ENCODE measurements at places on chromosomes 6 and 20.
A peak's percentile ranks its signal among the peaks of the same experiment; 100 is the strongest.

DNA sequence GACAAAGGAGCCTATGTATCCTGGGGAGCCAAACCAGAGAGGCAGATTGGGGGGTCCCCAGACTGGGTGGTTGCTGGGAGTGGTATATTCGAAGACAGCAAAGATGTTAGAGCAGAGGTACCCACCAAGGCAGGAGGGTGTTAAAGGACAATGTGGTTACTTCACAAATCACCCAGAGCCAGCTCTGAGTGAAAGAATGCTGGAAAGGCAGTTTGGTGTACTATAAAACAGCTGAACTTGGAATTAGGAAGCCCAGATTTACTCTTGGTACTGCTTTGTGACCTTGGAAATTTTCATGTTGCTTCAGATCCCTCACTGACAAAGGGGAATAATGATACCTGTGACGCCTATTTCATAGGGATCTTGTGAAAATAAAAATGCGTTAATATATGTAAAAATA lies 121.6 kb downstream of the CD164 start:
- no peak for DNase-seq

DNA sequence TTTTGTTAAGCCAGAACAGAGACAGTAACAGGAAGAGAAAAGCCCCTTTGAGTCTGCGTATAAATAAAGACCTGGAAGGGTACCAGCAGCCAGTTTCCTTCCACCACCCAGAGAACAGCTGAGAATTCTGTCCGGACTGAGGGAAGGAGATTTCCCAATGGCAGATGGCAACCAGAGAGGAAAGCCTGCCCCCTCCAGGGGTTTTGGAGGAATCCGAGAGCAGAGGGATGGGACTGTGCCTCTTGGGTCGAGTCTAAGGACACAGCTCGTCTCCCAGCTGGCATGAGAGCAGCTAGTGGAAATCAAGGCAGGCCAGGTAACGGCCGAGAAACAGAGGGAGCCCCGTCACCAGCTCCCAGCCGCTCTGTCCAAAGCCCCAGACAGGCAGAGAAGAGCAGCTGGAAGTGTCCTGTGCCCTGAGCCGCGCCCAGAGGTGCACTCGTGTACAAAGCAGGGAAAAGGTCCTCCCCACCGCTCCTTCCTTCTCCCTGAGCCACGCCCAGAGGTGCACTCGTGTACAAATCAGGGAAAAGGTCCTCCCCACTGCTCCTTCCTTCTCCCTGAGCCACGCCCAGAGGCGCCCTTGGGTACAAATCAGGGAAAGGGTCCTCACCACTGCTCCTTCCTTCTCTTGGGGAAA lies 134.0 kb upstream of the SNX9 start:
- no peak for DNase-seq

GRCh38 chr6:63734923-63735322 lies 99.3 kb downstream of the PHF3 start:
- no peak for DNase-seq

- no peak for DNase-seq
These were observed 236.4 kb upstream of the ASCC3 start for GRCh38 chr6:101117393-101118135.

GRCh38 chr20:63709149-63709527 lies 1.3 kb downstream of the ZGPAT start:
- DNase-seq, result no peak

- DNase-seq, result no peak
These were observed 67.6 kb downstream of the NUDT3 start for GRCh38 chr6:34324738-34325444.

DNA sequence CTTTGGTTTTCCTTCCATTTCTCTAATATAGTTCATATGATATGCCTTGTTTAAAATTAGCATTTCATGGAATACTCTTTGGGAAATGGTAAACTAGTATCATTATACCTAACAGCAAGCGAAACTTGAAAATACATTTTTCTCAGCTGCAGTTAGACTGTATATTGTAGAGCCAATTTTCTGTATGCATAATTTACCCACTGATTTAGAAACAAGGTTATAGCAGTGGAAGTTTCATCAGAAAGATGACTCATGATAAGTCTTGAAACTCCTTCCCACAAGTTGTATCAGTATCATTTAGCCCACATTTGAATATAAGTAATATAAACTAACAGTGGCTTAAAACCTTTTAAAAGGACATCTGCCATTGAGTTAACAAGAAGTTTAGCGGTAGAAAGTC lies 164.8 kb upstream of the BMP5 start:
- DNase-seq, result no peak

DNA sequence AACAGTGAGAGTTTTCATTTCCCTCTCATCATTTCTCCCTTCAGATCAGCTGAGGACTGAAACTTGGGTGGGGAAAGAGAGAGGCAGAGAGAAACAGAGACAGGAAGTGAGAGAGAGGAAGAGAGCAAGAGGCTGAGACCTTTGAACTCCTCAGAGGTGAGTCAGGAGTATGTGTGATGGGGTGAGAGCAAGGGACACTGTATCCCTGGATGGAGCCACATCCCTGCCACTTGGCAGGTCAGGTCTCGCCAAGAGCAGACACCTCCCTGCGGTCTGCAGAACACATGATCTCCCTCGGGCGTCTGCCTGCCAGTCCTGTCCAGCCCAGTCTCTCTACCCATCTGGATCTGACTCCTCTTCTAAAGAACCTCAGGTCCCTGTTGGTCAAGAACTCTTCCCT lies 62.7 kb upstream of the SYNDIG1 start:
- no peak for DNase-seq

DNA sequence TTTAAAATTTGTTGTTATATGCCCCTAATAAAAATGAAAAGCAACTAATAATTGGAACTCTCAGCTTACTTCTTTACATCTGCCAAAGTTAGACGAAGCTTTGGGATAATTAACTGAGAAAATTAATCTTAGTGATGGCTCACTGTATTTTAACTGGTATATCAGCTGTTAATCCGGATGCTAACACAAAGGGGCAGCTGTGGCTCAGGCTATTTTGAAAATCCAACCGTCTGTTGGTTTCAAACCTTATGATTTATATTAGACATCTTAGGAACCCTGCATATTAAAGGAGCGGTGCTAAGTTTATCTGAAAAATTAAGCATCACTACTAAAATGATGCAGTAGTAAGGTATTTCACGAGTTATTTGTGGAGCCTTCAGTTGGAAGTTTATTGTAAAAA lies 96.6 kb downstream of the AKAP7 start:
- no peak for DNase-seq

DNA sequence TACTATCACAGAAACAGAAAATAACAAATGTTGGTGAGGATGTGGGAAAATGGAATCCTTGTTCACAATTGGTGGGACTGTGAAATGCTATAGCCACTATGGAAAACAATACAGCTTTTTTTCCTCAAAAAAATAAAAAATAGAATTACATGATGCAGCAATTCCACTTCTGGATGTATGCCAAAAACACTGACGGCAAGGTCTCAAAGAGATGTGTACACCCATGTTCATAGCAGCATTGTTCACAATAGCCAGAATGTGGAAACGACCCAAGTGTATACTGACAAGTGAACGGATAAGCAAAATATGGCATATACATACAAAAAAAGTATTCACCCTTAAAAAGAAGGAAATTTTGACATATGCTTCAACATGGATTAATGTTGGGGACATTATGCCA lies 213.4 kb downstream of the KHDC1L start:
- DNase-seq, result no peak

DNA sequence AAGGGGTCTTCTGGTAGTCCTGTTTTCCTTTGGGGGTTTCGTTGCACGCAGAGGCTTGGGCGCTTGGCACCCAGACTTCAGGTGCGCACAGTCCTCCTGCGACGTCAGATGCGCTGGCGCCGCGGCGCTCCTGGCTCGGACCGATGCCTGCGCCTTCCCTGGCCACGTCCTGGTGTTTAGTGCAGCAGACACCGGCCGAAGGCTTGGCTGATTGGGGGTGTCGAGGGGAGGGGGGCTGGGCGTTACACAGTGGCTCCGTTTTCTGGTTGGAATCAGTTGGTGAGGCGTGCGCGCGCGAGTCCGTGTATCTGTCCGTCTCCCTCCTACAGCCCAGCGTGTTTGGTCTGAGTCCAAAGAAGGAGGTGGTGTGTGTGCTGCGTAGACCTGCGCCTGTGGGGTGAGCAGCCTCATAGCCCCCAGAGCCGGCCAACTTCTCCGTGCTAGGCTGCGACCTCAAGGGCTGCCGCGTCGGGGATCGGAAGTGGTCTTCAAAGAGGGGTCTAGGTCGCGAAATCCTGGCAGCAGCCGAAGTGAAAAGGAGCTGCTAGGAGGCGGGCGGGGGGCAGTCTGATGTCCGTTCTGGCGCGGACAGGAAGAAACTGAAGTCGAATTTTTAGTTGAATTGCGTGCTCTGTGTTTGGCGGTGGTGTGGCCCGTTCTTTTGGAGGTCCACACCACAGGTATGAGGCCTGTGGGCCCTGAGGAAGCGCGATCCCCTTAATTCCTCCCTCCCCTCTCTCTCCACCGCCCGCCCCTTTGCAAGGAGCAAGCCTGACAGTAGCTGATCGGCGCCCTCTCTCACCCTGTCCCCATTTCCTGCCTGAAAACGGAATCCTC lies 1.5 kb downstream of the SYNDIG1 start:
- no peak for DNase-seq

- DNase-seq, result peak; percentile 92
These were observed 4.2 kb upstream of the NTSR1 start for GRCh38 chr20:62704341-62704948.

DNA sequence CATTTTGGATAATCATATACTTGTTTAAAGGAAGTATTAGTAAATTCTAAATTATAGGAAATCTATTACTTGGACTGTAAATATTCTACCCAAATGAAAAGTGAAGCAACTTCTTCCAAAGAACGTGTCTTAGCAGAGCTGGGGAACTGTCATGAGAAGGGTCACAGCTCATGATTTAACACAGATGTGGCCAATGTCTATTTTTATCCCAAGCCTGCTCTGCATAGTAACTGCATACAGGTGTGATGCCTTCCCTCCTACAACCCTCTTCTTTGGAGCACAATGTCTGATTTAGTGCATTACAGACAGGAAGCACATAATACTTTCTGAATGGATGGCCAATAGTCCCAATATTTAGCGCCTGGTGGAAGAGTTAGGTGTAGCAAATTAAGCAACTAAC lies 138.7 kb upstream of the THEMIS start:
- no peak for DNase-seq

DNA sequence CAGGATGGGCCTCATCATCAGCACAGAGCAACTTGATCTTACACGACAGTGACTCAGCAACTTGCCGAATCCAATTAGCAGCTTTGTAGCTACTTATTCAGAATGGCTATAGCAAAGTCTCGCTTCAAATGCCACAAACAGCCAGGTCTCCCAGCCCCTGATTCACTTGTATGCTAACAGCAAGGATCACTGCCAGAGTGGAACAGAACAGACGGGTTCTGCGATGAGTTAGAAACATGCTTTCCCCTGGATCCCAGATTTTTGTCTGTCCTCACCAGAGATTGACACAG lies 254.4 kb downstream of the NRN1 start:
- peak; percentile 19 for DNase-seq
